ENCODE measurements at places on chromosomes 2 and 18.

DNA sequence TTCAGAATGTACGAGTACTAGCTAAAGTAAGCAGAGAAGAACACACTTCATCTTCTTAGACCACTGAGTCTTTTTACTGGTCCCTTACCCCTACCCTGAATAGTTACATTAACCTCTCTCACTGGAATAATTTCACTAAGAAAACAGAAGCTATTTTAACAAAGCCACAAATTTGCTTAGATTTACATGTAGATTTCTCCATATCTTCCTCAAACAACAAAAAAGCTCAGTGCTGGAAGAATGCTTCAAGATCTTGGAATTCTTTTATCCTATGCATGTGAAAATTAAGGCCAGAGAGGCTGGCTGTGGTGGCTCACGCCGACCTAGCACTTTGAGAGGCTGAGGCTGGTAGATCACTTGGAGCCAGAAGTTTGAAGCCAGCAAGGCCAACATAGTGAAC is 35.2 kb downstream of the MOGAT1 start:
- DNase-seq = no peak

- DNase-seq = no peak
Observed at GRCh38 chr2:51297488-51297887, 265.6 kb upstream of the NRXN1 start.

GRCh38 chr18:21210278-21210677 is 31.8 kb upstream of the GREB1L start:
- no peak for DNase-seq

- DNase-seq = no peak
Observed at GRCh38 chr2:34162231-34162630, 563.1 kb upstream of the FAM98A start.

DNA sequence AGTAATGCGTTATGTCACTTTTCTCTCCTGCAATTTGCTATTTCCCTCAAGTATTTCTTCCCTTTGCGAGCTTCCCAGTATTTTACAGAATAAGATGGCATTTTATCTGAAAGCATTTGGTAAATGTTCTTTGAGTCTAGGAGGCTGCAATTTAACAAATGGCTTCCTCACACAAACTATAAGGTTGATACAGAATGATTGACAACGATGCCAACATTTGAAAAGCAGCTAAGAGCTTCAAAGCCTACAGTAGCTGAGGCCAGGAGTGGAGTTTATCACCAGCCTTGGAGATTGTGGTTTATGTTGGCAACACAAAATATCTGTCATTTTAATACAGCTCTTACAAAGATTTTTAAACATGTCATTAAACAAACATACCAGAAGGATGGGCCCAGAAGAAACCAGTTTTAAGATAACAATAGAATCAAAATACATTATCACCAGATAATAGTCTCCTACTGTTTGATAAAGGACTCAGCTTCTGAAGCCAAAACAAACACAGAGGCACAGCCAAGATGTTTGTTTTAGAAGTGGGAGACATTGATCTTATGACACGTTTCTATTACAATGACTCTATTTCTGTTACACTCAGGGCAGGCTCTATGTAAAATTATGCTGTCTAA is 711.4 kb upstream of the ACVR2A start:
- DNase-seq = no peak

All from esophagus squamous epithelium (tissue), 5 donors.